ENCODE measurements at places on chromosomes 2 and 18.

- DNase-seq = no peak
Observed at GRCh38 chr2:64276417-64277095, 132.3 kb upstream of the PELI1 start.

DNA sequence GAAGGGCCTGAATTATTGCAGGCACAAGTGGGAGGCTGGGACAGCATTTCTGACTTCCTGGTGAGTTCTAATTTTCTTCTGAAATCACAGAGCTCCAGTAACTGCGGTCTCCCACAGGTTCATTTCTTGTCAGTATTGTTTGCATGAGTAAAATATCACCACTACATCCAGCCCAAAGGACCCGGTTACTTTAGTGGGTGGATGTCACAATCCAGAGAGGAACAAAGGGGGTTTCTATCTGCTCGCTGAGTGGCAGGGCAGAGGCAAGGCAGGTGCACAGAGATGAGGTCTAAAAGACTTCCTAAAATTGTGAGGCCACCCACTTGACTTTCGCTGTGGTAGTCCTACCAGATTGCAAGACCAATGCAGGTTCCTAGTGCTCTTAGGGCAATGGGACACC, 800.4 kb upstream of the ID2 start:
- no peak for DNase-seq

- DNase-seq = no peak
Observed at GRCh38 chr2:62224976-62225375, 29.1 kb downstream of the B3GNT2 start.

- no peak for DNase-seq
Observed at GRCh38 chr2:238169048-238169707, 10.4 kb downstream of the ERFE start.

DNA sequence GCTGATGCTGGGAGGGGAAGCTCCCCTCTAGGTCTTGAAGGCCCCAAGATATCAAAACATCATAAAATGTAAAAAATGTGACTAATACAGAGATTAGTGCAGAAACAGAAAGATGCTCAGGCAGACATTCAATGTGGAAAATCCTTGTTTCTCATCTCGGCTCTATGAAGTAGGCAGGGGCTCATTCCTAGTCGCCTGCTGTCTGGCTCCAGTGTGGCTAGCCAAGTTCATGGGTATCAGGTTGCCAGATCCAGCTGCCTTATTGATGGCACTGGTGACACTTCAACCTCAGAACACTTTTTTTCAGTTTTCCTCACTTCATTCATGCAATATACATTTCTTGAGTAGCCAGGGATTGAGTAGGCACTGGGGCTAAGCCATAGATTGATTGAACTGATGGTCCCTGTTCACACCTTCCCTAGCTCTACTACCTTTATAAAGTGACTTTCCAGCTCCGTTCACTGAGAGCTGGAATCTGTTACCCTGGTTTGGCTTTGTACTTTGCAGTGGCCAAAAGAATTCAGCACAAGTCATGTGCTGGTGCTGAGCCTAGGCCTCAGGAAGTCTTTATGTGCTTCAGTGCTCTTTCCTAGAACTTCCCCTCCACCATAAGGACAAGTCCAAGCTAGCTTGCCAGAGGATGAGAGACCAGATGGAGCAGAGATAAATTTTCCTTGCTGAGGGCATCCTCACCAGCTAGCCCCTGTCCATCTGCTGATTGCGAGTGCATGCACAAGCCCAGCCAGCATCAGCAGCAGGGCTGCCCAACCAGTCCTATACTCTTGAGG, 373.6 kb upstream of the ST6GAL2 start:
- no peak for DNase-seq

GRCh38 chr2:124081154-124081716, 56.1 kb downstream of the CNTNAP5 start:
- no peak for DNase-seq

GRCh38 chr2:127560931-127561280, 25.4 kb downstream of the MYO7B start:
- no peak for DNase-seq

- no peak for DNase-seq
Observed at GRCh38 chr2:238851761-238852160, 3.9 kb downstream of the TWIST2 start.

DNA sequence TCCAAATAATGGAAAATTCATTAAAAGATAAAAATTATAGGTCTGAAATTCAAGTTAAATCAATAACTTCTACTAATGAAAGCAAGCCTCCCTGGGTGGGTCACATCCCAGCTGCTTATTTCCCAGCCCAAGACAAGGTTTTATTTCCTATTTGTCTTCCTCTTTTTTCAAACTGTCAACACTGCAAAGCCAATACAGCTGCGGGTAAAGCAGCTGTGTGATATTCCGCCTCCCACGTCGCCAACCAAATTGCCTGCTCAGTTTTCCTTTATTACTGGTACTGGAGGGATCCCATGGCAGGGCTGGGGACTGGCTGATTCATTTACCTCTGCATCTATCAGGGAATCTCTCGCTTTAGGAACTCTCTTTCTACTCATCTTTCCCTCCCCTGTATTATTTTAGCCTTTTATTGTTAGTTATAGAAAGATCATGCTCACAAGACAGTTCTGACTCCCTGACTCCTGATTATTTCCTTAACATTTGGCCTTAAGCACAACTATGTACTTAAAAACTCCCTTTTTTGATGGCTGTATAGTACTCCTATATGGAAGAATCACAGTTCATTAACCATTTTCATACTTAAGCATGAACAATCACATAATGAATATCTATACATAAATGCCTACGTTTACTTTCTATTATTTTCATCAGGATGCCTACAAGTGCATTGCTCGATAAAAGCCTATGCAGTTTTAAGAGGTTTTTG, 253.1 kb downstream of the CDCA7 start:
- DNase-seq = no peak

DNA sequence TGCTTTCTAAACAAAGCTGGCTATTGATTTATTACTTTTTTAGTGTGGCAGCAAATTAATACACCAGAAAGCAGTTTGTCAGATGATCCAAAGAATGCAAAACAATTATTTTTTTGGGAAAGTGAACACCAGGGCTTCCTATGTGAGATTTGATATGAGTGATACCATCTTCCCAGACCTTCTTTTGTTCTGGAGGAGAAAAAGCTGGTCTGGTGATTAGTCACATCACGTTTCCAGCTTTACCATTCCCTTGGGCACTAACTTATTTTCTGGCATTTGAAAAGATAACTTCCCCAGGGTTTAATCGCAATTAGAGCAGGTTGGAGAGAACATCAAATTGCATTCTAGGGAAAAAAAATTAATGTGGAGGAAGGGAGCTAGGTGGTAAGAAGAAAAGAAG, 182.9 kb upstream of the TANK start:
- DNase-seq = no peak

DNA sequence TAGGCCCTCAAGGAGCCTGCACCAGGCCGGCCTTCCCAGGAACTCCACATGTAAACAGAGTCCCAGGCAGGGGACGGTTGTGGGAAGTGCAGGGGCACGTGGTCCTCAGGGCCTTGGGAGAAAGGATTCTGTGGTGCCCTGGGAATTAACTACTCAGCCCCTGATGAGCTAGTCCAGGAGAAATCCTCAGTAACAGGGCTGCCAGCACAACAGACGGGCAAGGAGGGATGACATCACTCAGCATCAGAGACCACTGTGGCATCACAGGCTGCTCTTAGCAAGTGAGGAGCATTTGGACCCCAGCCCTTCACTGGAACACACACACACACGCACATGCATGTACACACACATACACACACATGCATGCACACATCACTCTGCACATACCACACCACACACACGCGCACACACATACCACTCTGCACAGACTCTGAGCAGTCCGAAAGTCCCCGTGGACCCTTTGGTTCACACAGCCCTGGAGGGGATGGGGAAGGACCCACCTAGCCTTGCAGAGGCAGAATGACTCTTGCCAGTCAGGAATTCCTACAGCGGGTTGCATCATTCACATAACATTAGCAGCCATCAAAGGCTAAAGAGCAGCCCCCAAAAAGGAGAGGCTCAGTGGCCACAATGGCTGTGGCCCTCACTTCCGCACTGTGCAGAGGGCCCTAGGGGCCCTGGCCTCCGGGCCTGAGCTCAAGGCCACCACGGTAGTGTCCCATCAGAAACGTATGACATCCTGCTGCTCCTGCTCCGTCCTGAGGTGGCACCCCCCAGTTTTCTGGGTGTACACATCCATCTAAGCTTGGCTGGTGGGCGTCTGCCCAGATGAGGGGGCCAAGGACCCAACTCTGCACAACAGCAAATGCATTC, 1.9 kb upstream of the NMUR1 start:
- DNase-seq = no peak

GRCh38 chr2:24889221-24889620, 30.8 kb downstream of the ADCY3 start:
- no peak for DNase-seq

GRCh38 chr2:12256206-12256605, 460.5 kb upstream of the TRIB2 start:
- no peak for DNase-seq

- DNase-seq = no peak
Observed at GRCh38 chr2:15737314-15738224, 145.9 kb downstream of the DDX1 start.

- DNase-seq = no peak
Observed at GRCh38 chr2:10794876-10795275, 17.7 kb downstream of the PDIA6 start.

- DNase-seq = no peak
Observed at GRCh38 chr2:42359965-42360483, 993 bp downstream of the COX7A2L start.
